ENCODE measurements at places on chromosomes 7 and 10.

GRCh38 chr7:128497405-128497804 is 20.9 kb downstream of the METTL2B start:
- DNase-seq, result no peak

DNA sequence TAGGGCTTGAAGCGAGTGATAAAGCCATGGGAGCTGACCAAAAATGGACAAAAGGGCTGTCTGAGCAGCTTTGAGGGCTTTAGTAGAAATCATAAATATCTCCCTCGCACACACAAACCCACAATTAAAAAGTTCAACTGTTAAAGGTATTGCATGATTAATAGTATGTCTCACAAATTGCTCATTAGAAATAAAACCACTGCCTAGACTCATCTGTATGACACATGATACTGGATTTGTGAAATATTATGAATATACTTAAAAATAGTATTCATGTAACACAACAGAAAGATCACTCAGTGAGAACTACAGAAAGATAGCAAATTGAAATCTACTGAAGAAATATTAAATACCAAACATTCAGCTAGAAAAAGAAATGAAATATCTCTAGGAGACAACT is 11.9 kb upstream of the PTPN12 start:
- DNase-seq, result no peak

DNA sequence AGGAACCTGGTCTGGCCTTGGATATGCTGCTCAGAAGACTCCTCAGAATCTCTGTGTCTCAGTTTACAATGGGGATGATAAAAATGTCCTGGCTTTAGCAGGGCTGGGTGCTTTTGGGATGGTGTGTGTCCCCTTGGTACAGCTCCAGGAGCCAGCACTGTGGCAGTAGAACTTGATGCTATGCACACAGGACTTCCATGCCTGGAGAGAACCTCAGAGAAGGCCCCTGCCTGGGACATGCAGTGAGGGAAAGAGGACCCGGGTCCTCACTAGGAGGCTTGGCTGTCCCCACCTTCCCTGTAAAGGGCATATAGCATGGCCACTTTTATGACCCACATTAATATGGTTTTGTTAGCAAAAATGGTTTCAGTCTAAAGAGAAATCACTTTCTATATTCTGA is 100.5 kb downstream of the GLRX3 start:
- no peak for DNase-seq

- DNase-seq, result peak; percentile 96
Observed at GRCh38 chr10:110336111-110336721, 31.5 kb upstream of the SMNDC1 start.

DNA sequence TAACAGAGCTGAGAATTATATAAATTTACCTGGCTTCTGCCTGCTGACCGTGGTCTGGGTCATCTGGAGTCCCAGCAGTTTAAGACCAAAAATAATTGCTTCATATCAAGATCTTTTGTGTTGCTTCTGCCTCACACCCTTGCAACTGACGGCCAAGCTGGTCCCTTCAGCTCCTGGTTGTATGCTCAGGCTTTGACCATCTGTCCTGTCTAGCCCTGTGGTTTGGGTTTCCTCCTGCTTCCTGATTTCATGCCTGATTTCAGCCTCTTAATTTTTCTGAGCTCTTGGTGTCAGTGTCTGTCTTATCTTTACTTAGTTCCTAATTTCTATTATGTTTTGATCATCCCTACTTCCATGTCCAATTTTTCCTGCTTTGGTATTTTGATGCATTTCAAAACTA is 87.9 kb upstream of the PLXDC2 start:
- DNase-seq, result no peak

DNA sequence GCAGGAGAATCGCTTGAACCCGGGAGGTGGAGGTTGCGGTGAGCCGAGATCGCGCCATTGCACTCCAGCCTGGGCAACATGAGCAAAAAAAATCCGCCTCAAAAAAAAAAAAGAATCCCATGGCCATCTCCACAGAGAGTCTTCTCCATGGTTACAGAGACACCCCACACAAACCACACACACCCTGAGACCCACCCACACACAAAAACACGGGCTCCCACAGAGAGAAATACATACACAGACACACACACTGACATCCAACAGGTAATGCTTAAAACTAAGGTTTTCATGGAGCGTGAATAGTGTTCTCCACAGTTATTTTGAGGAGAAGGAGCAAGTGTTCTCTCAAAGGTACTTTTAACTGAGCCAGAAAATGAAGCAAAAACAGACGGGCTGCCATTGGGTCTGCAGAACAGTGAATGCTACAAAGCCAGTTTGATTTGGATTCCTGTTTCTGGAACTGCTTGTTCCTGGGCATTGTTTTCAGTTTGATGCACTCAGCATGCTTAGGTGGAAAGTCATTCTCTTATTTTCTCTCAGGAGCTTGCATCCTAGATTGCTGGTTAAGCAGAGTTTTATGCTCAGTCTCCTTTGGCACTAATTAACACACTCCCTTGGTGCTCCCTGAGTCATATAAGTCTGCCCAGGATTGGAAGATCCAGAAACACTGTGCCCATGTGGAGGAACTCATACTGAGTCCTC is 15.4 kb downstream of the AHCYL2 start:
- no peak for DNase-seq

GRCh38 chr7:140475747-140476333 is 3.5 kb downstream of the MKRN1 start:
- peak; percentile 5 for DNase-seq

GRCh38 chr7:46781901-46782439 is 799.9 kb downstream of the TNS3 start:
- no peak for DNase-seq

Measured in fibroblast of skin of left quadriceps (primary cell).